ENCODE measurements at places on chromosomes 5 and 9.
A peak's percentile ranks its signal among the peaks of the same experiment; 100 is the strongest.

DNA sequence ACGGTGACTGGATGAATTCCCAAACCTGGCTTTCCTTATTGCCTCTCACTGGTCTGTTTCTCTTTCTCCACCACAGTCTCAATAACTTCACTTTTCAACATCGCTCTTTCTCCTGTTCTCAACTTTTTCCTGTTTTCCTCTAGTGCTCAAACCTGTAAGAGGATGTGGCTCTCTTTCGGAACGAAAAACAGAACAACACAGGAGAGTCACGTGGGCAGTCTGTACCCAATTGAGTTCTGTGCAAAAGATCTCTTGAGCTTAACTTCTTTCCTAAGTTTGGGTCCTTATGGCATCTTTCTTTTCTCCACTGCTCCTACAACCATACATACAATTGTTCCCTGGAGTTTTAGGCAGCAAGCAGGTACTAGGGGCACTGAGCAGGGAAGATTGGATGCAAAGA, 8.9 kb downstream of the HAVCR1 start:
- no peak for DNase-seq

DNA sequence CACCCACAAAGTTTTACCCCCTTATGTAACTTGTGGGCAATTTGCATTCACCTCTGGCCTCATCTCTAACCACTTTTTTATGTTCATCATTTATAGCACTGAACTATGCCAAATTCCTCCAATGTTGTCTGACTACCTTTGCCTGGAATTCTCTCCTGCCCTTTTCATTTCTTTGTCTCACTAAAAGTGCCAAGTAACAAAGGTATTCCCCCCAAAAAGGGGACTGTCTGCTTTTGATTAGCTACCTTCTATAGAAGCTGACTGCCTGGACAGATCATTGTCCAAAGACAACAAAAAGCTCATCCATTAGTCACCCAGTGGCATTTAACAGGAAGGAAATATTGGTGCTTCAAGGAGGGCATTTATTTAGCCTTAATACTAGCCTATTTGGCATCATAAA, 189.9 kb upstream of the VCAN start:
- DNase-seq = no peak

DNA sequence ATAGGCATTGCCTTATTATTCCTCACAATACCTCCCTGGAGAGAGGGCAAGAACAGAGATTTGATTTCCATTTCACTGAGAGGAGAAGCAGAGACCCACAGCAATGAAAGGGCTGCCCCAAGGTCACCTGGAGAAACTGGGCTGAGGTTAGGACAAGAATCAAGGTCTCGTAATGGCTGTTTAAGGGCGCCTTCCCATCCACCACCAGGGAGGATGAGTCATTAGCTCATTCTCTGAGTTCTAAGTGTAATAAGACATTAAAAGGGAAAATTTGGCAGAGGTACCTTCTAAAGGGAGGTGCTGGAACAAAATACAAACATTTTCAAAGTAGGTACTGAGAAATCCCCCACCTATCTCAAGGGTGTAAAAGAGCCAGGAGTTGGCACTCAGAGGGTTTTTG, 52.6 kb upstream of the TCERG1 start:
- no peak for DNase-seq

DNA sequence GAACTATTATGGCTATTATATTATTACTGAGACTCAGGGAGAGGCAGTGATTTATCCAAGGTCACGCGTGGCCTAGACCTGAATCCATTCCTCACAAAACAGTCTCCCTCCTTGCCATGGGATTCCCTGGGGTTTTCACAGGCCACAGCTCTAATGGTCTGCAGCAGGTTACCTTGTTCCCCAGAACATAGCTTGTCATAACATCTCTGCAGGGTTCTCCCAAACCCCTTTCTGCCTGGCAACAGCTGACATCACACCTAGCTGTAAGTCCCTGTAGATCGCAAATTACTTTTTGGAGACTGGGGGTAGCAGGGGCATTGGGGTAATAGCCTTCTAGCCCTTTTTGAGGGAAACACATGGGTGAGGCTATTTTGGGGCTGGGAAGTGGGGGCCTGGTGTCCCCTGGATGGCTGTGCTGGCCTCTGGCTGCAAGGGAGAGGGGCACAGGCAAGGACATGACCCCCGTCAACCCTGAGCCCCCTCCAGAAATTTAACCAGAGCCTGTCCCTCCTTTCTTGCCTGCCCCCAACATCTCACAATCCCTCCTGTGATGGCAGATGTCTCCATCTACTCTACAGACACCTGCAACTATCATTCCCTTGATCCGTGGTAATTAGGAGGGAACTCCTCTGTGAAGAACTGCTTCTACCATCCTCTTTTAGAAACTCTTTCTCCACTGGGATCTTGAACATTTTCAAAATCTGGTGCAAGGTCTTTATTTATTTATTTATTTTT, 1.3 kb downstream of the CD74 start:
- no peak for DNase-seq

GRCh38 chr9:125932012-125932411, 184.8 kb downstream of the PBX3 start:
- DNase-seq = no peak

DNA sequence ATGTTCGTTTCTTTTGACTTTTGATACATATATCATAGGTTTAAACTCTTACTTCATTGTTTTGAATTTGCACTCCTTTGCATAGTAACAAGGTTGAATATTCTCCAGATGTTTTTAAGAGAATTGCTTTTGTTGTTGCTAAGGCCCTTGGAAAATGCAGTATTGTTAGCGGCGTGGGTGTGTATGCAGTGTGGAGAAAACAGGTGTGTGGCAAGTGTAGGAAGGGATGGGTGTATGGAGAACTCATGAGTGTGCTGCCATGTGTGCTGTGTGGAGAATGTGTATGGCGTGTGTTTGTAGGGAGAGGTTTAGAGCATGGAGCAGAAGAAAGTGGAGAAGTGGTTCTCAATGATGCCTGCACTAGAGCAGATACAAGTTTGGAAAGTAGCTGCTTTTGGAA, 87.3 kb downstream of the WWC1 start:
- DNase-seq = no peak

GRCh38 chr9:4774209-4774608, 18.5 kb upstream of the RCL1 start:
- no peak for DNase-seq

- DNase-seq = no peak
Observed at GRCh38 chr9:17955409-17955808, 376.5 kb downstream of the SH3GL2 start.

DNA sequence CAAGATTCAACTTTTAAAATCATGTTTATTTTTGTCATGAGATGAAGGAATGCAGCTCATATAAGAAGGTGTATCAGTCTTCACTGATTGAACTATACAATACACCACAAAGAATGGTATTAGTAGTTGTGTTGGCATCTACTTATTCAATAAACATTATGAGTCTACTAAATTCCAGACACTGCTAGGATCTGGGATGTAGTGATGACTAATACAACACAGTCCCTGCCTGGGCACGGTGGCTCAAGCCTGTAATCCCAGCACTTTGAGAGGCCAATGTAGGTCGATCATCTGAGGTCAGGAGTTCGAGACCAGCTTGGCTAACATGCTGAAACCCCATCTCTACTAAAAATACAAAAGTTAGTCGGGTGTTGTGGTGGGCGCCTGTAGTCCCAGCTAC, 171.4 kb upstream of the NFIB start:
- DNase-seq = no peak

- DNase-seq = no peak
Observed at GRCh38 chr5:172177176-172177575, 10.8 kb downstream of the STK10 start.

GRCh38 chr5:178387856-178388190, 155.2 kb upstream of the PHYKPL start:
- no peak for DNase-seq

- DNase-seq = no peak
Observed at GRCh38 chr9:134671341-134672113, 29.9 kb downstream of the COL5A1 start.

GRCh38 chr9:23537192-23538066, 288.6 kb downstream of the ELAVL2 start:
- DNase-seq = peak; percentile 62

DNA sequence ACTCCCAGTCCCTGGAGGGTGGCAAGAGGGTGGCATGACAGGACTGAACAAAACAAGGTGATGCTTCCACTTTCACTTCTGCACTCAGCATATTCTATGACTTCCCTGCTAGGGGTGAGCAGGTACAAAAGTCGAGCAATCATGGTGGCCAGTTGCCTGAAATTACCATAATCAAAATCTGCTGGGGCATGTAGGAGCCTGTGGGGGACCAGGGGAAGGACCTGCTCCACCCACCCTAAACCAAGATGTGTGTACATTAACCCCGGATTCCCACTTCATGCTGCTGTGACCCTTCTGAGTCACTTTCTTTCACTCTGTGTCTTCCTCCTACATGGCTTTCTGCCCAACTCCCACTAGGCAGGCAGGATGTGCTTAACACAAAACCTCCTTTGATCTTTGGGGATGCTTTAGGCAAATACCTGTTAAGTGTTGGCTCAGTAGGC, 73.3 kb upstream of the PHF24 start:
- DNase-seq = no peak

DNA sequence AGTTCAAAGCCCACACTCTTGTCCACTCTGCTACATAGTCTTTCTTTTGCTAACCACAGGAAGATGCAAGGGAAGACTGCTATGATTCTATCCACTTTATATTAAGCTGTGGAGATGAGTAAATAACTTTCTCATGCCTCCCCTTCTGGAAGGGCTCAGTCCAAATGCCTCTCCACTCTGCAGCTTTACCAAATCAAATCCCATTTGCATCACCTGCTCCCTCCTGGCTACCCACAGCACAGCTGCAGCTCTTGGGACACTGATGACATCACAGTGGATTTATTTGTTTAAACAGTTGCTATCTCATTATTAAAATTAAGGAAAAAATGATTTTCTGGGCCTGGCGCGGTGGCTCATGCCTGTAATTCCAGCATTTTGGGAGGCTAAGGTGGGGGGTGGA, 1544.9 kb upstream of the WWC1 start:
- no peak for DNase-seq

DNA sequence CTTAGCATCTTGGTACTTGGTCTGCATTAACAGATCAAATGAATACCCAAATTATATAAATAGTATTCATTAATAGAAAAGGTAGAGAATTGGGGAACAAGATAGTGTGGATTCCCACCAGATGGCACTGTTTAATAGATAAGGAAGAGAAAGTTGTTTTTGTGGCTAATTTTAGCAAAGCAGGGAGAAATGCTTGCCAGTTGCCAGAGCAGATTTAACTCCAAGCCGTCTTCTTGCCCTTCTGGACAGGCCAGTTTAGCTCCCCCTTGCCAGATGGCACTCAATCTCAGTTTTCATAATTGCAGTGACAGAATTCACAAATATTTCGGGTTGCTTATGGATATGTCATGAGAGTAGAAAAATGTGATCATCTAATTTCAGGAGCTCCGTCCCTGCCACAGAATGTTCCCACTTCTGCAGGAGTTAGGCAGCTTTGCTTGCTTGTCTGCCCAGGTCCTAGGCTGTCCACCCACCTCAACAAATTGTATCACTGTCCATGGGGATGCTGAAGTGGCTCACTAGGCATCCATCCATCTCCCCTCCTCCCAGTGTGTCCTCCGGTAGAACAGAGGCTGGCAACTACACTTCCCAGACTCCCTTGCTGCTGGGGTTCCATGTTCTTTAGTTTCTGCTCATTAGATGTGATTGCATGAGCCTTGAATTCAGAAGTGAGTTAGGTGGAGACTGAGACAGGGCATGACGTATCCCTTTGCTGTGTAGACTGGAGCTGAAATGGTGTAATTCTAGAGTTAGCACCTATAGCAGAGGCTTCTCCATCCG, 11.8 kb upstream of the HEXB start:
- DNase-seq = no peak

- peak; percentile 84 for DNase-seq
Observed at GRCh38 chr9:111525056-111525977, at the start of gene ZNF483. TSS of gene ZNF483 (plus strand) at chr9:111525179. CDS start at chr9:111527396, 2,217 bp downstream.

DNA sequence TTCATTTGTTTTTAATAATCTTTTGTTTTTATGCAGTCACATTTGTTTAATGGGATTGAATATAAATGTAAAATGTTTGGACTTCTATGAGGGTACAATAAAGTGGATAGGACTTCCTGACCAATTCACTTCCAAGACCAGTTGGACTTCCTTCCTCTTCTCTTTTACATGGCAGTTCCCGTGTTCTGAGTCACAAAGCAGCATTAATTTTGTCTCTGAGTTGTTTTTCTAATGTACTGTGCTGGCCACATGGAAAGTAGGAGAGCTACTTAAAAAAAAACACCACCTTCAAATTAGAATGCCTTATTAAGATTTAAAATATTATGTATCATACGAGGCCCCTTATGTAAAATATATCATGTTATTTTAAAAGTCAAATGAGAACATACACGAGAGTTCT, 87.3 kb downstream of the CCDC171 start:
- no peak for DNase-seq

GRCh38 chr9:9920425-9921060, 692.3 kb downstream of the PTPRD start:
- DNase-seq = no peak

DNA sequence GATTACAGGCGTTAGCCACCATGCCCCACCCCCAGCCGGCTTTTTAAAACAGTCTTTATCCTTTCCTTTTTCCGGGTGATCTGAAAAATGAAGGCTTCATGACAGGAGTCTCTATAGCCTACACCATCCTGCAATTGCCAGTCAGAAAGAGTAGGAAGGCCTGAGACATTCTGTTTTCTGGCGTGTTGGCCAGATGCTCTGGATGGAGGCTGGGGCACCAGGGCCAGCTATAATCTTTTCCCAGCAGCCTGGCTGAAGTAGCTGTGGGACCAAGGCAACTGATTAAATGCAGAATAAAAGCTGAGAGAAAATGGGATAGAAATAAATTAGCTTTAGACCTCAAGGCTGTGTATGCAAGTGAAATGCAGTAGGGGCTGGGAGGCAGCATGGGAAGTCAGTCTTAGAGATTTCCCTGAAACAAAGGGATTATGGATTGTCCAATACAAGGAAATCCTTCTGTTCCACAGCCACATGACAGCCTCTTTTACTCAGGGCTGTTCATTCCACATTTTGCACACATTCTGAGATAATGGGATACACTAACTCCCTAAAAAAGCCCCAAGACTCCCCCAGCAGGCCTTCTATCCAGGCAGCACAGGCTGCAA, 116.0 kb upstream of the LRRTM2 start:
- no peak for DNase-seq

DNA sequence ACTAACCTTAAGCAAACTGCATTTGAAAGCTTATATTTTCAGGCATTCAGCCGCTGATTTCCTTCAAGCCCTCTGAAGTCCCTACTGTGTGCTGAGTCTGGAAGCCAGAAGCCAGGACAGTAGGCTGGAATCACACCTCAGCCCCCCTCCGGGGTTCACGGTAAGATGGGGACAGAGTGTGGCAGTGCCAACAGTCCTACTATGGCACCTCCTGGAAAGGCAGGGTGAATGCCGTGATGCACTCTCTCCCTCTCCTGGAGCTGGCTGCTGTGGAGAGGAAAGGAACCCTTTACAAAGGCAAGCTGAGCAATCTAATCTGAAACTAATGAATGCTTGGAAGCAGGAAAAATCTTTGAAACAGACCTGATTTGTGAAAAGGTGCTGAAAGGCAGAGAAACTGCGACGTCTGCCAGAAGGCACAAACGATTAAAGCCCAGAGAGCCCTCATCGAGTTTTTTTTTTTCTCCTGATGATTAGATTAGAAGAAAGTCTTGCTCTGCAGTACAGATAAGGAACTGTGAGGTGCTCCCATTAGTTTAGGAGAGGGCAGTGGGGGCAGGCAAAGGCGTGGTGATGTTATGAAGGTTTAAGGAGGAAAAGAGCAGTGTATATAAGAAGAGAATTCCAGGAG, 21.0 kb downstream of the ANKH start:
- no peak for DNase-seq

Data from neural crest cell (in vitro differentiated cells).